ENCODE measurements at places on chromosomes 11 and 22.

GRCh38 chr11:68806931-68807844 is 34.5 kb downstream of the CPT1A start:
- DNase-seq, result no peak

GRCh38 chr22:45164270-45165088 is 754 bp downstream of the NUP50 start:
- DNase-seq, result no peak

- no peak for DNase-seq
Measured at GRCh38 chr22:46661221-46661851, 41.1 kb downstream of the GRAMD4 start.

DNA sequence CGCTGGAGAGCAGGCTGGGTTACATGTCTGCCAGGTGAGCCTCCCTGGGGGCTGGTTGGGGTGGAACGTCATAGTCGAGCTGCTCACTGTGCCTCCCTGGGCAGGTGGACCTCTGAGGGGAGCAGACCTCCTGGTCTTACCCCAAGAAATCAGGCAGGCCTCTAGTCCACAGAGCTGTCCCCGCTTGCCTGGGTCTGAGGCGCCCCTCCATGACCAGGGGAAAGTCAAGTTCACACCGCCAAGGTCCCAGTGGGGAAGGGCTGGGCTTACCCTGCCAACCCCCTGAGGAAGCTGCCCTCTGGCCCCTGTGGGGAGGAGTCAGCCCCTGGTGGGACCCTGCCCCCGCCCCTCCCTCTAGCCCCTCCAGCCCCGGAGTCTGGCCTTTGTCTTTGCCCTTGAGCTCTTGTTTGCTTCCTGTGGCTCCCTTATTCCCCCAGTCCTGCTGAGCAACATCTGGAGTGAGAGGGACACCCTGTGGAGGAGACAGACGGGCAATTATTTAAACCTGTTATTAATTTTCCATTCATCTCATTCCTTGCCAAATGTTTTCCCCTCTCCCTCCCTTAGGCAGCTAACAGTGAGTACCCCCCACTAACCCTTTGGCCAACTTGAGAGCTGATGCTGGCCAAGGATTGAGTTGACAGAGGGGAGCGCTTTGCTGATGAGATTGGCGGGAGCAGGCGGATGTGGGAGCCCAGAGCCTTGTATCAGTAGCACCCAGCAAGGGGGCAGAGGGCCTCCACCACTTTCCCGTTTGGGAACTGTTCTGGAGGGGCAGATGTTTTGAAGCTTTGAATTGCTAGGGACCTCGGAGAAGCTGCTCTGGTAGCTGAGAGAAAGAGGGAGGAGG is 83.4 kb downstream of the CEP164 start:
- no peak for DNase-seq

DNA sequence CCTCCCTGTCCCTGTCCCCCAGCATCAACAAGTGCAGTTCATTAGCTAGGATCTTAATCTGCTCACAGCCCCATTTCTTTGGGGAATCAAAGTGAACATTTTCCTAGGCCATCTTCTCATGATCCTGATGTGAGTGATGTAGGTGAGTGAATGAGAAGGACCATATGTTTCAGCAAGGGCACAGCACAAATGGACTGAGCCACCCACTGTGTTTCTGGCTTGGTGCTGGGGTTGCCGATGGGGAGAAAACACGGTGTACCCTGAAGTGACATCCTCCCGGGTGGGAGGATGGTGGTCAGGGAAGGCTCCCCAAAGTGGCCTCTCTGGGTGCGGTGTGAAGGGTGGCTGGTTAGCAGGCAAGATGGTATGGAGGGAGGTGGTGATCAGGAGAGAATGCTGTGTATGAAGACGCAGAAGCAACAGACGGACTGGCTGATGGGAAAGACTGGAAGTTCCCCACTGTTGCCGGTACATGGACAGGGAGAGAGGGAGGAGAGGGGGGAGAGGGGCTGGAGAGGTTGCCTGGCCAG is 72.2 kb downstream of the JAM3 start:
- no peak for DNase-seq

- DNase-seq, result no peak
Measured at GRCh38 chr11:47510209-47510608, 42.7 kb downstream of the CELF1 start.

DNA sequence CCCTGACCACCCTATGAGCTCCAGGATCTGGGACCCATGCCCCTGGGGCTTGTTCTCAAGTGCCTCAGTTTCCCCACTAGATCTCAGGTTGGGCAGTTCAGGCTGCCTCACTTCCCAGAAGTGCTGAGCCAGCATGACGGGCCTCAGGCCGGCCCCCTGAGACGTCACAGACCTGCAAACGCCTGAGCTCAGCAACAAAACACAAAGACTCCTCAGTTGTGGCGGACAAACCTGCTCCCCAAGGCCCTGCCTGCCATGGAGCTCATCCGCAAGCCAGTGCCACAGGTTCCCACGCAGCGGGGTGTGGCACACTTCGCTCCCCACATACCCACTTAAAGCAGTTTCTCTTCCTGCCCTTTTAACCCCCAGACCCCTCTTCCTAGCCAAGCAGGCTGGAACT is 45.2 kb downstream of the NECTIN1 start:
- no peak for DNase-seq

- DNase-seq, result no peak
Measured at GRCh38 chr22:47192651-47193437, 430.4 kb downstream of the TBC1D22A start.

DNA sequence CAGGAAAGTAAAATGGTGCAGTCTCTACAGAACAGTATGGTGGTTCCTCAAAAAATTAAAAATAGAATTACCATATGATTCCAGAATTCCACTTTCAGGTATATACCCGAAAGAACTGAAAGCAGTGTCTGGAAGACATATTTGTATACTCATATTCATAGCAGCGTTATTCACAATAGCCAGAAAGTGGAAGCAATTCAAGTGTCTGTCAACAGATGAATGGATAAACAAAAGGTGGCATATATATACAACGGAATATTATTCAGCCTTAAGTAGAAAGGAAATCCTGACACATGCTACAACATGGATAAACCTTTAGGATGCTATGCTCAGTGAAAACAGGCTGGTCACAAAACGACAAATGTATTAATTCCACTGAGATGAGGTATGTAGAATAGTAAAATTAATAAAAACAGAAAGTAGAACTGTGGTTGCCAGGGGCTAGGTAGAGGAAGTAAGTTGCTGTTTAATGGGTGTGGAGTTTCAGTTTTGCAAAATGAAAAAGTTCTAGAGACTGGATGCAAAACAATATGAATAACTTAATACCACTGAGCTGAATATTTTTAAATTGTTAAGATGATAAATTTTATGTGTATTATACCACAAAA is 14.5 kb downstream of the SAA1 start:
- DNase-seq, result no peak

- no peak for DNase-seq
Measured at GRCh38 chr11:61345954-61346843, 13.2 kb downstream of the TKFC start.
